Activated CD8-positive, alpha-beta memory T cell treated with anti-CD3 and anti-CD28 coated beads for 4 hours (primary cell): ENCODE measurements at places on chromosomes 4 and X.

DNA sequence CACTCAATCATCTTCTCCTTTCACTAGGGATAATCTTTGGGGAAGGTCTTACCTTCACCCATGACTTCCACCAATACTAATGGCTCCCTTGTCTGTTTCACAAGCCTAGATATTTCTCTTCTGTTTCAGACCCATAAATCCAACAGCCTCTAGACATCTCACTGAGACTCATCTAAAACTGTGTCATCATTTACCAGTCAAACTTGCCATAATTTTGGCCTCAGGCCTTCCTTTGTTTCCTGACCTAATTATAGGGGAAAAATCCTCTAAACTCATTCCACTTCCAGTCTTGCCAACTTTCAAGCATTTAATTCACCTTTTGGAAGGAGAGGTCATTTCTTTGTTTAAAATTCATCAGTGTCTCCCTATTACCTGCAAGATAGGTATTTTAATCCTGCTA, 181.0 kb upstream of the CNKSR2 start:
- no peak for DNase-seq

- DNase-seq, result no peak
These were observed 4.7 kb downstream of the NEUROG2 start for GRCh38 chr4:112511093-112511802.

DNA sequence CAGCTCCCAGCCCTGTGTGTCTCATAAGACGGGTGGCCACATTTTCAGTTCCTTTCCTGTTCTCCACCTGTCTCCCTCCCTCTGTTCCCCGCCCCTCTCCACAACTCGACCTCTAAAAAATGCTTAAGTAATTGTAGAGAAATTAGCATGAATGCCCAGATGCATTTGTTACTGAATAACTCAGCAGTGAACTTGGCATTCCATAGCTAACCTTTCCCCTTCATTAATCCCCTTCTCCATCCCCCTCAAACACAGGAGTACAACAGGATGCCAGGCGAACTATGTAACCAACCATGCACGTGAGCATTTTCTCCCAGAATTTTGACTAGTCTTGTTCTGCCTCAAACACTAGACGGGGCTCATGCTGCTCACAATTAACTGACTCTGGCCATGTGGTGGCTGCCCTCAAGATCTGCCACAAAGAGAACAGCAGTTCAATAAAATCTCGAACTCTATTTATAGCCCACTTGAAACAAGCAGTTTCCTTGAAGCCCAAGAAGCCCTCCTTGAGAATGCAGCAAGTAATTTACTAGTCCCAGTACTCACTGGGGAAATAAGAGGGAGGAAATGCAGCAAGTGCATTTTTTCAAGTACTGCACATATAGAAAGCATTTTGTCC, 351.2 kb downstream of the ARHGAP24 start:
- DNase-seq, result no peak

- no peak for DNase-seq
These were observed 75.4 kb downstream of the AR start for GRCh38 chrX:67619253-67619652.

GRCh38 chr4:24643774-24644520, 59.6 kb upstream of the DHX15 start:
- no peak for DNase-seq

DNA sequence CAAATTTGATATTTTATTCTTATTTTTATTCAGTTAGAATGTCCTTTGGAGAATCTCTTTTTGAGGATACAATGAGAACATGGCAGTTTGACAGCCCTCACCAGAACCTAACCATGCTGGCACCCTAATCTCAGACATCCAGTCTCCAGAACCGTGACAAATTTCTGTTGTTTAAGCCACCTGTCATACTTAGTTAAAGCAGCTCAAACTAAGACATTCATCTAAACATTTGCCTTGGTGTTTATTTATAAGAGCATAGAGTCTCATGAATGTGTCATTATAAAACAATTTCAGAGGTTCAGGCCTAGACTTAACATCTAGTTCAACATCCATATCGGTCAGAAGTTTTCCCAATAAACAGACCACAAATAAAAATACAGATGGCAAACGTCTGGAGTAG, 125.1 kb upstream of the FUNDC1 start:
- no peak for DNase-seq

DNA sequence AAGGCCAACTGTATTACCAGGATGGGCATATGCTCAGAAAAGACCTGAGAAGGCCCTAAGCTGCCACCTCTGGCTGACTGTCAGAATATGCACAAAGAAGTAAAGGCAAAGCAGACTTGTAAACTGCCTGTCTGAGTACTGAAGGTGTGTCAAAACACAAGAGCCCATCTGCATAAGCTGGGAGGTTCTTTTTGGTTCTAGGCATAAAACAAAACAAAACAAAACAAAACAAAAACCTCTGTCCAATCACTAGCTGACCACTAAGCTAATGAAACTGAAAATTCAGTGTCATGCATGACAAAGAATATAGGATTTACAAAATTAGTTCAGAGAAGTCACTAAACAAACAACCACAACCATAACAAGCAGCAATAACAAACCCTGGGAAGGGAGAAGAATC, 20.6 kb downstream of the SH3D19 start:
- DNase-seq, result no peak

- no peak for DNase-seq
These were observed 41.8 kb downstream of the FNIP2 start for GRCh38 chr4:158810487-158811215.

- DNase-seq, result no peak
These were observed 177.2 kb downstream of the TRIML1 start for GRCh38 chr4:188316391-188316790.

GRCh38 chrX:153921511-153922446, 4.3 kb downstream of the ARHGAP4 start:
- no peak for DNase-seq

DNA sequence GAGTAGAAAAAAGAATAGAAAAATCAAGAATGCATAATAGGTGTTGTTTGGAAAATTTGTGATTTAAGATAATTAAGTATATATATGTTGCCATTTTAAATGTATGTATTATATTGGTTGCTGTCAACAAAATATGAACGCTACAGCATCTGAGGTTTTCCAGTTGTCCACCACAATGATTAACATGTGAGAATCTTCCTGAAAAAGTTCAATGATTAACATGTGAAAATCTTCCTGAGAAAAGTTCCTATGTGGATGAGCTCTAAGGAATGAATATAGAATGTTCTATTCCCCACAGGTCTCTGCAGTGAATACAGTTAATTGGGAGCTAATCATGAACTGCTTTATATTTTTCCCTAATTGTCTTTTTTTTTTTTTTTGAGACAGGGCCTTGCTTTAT, 214.7 kb downstream of the CBR4 start:
- DNase-seq, result no peak

- no peak for DNase-seq
These were observed 376.0 kb downstream of the BCOR start for GRCh38 chrX:39721566-39722279.

DNA sequence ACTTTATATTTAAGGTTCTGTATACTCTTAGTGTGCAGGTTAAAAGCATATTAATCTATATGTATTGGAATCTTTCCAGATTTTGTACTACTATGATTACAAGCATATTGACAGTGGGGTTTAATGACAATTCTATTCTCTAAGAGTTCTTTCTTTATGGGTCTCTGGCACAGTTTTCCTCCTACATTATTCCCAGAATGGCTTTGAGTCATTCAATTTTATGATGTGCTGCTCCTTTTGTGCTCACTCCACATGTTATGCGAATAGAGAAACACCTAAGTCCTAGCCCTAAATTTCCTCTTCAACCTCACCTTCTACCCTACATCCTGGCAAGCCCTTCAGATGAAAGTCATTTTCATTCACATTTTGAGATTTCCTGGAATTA, 209.9 kb upstream of the DIAPH2 start:
- DNase-seq, result no peak

- no peak for DNase-seq
These were observed 36.6 kb downstream of the ZFP42 start for GRCh38 chr4:188032170-188032569.

- DNase-seq, result no peak
These were observed 29.6 kb downstream of the PBDC1 start for GRCh38 chrX:76202471-76202870.

DNA sequence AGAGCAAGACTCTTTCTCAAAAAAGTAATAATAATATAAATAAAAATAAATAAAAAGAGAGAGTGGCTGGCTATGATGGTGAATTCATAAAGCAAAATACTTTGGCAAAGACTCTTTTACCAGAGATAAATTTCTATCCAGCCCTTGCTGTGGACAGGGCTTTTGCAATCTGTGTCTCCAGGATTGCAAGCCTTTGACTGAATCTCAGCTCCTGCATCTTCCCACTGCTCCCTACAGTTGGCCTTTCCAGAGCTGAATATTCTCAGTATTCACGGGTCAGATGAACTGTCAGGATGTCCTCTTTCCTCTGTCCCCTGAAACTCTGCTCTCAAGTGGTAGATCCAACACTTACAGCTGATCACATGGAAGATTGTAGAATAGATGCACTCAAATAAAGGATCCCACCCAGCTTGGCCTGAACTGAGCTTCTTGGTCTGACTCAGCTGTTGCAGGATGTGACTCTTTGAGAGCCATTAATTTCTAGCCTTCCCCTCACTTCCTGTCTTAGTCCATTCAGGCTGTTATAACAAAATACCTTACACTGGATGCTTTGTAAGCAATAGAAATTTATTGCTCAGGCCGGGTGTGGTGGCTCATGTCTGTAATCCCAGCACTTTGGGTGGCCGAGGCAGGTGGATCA, 123.4 kb upstream of the GUCY1A1 start:
- no peak for DNase-seq

GRCh38 chr4:45283352-45283751, 557.0 kb upstream of the GNPDA2 start:
- no peak for DNase-seq

GRCh38 chr4:52173470-52174045, 122.5 kb downstream of the SPATA18 start:
- no peak for DNase-seq

GRCh38 chr4:70892086-70892769, 9.9 kb upstream of the MOB1B start:
- DNase-seq, result no peak
